Anterior cingulate cortex (tissue), 58 donors: ENCODE measurements at places on chromosomes 13 and 19.

DNA sequence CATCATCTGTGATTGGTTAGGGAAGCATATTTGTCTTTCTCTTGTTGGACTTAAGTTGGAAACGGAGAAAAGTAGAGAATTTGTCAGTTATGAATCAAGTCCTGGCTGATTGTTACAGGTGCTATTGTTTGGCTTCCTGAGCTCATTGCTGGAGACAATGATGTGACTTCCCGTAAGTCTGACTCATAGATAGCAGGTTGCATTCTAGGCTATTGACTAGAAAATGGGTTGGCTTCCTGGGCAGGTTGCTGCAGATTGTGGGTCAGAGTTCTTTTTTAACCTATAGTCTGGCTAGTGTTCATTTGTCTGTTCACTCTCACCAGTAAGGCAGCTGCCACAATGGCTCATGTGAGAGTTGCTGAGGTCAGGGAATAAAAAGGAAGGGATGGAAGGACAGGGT is 101.5 kb downstream of the CCNA1 start:
- DNase-seq, result no peak

- DNase-seq, result no peak
These were observed 10.6 kb downstream of the RFC3 start for GRCh38 chr13:33828431-33829129.

- DNase-seq, result no peak
These were observed 804 bp downstream of the ZNF708 start for GRCh38 chr19:21328406-21328805.

DNA sequence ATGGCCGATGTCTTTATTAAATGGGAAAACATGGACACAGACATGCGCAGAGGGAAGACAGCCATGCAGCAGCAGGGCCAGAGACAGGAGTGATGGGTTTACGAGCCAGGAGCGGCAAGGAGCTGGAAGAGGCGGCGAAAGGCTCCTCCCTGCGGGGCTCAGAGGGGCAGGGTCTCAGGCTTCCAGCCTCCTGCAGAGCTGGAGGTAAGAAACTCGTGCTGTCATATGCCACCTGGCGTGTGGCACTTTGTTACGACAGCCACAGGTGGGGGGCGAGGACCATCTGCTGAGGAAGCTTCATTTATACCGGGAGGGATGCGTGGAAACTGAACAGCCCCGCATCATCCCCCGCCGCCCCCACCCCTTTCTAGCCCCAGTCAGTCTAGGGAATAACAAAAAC is 52.0 kb upstream of the SPACA7 start:
- DNase-seq, result no peak

DNA sequence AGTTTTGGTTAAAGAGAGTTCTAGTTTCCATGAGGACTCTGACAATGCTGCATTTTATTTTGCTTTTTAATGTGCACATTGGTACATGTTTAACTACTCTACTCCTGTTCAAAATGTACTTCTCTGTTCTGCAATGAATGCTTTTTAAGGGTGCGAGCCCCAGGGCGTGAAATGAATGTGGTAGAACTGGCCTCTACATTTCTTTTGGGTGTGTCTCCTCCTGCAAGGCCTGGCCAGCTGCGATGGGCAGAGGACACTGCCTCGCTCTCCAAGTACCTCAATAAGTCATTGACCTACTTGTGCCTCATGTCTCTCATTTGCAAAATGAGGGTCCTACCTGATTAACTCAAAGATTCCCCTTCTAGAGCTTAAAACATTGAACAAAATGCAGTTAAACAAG is 6.7 kb downstream of the RGS9BP start:
- DNase-seq, result no peak

GRCh38 chr13:43263047-43263446 is 239.7 kb downstream of the DNAJC15 start:
- DNase-seq, result no peak

GRCh38 chr13:103663996-103664395 is 597.8 kb upstream of the SLC10A2 start:
- DNase-seq, result no peak

GRCh38 chr13:112767506-112768471 is 78.0 kb downstream of the ATP11A start:
- no peak for DNase-seq

DNA sequence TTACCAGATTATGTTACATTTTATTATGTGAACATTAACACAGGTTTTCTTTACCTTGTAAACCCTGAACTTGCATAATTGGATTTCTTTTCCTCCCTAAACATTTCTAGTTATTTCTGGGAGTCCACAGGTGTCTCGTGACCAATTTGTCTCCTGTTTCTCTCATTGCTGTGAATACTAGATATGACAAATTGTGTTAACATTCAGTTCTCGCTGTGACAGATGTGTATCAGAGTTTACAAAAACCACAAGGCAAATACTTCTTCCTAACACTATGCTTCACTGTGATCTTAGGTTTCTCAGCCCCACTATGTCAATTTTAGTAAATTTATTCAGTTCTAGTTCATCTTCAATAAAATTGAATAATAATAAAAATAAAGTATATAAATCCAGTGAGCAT is 1554.9 kb downstream of the EFNB2 start:
- no peak for DNase-seq

DNA sequence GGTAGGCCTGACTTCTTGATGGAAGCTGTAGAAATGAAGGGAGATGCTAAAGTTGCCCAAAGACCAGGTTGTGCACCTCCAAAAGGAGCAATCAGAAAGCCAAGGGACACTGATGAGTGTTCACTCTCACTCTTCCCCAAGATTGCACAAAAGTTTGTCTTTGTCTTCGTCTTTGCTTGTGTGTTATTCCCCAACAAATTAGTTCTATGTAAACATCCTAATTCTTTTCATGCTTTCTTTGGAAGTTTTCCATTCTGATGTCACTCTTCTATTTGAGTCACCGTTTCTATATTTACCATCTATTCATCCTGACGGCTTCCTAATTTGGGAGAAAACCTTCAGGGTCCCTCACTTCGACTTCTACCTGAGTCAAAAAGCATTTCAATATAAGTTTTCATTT is 3.7 kb upstream of the TMEM272 start:
- DNase-seq, result no peak

DNA sequence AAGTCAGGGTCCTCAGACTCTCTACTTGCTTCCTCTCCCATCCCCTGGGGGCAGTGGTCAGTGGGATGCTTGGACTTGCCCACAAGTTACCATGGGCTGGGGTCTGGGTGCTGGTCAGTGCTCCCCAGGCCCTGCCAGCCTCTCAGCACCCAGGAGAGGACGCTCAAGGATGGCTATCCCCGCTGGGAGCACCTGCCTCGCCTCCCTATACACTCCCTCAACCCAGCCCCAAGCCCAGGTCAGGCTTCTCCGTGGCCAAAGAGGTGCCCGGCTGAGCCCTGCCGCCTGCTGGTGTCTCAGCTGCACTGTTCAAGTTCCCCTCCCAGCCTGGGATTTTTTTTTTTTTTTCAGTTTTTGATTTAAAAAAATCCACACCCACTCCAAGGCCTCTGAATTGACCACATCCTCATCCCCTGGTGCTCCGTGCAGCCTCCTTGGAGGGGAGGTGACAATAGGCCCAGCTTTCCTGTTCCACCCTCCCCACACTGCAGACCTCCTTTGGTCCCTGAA is 10.8 kb downstream of the F2RL3 start:
- no peak for DNase-seq

DNA sequence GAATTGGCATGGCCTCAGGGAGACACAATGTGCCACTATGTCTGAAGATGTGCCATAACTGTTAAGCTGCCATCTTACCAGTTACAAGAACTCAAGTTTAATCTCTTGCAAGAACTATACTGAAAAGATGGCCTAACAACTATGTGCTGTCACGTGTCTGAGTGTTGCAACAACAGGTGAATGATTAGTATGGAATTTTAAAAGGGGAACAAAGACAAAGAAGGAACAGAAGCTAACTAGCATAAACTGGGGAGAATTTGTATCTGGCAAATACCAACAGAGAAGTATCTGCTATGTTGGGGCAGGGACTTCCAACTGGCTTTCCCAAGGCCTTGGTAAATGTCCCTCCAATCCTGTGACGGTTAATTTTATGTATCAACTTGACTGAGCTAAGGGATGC is 11.5 kb upstream of the ACOD1 start:
- no peak for DNase-seq

GRCh38 chr19:58450856-58451357 is 515 bp upstream of the ZNF324B start:
- no peak for DNase-seq

GRCh38 chr19:37997911-37998344 is 90.9 kb downstream of the SIPA1L3 start:
- DNase-seq, result no peak

GRCh38 chr13:41960637-41961465 is at the start of gene VWA8:
Gene VWA8, minus strand, starts transcription at chr13:41961109. Its CDS starts 94 bp downstream, at chr13:41961015.
- DNase-seq, result peak; percentile 61

- no peak for DNase-seq
These were observed 161.4 kb downstream of the STK24 start for GRCh38 chr13:98415326-98416070.
